Activated naive CD4-positive, alpha-beta T cell (primary cell): ENCODE measurements at places on chromosomes 6 and 20.
A peak's percentile ranks its signal among the peaks of the same experiment; 100 is the strongest.

GRCh38 chr20:52913650-52914387, 58.3 kb upstream of the TSHZ2 start:
- no peak for DNase-seq

DNA sequence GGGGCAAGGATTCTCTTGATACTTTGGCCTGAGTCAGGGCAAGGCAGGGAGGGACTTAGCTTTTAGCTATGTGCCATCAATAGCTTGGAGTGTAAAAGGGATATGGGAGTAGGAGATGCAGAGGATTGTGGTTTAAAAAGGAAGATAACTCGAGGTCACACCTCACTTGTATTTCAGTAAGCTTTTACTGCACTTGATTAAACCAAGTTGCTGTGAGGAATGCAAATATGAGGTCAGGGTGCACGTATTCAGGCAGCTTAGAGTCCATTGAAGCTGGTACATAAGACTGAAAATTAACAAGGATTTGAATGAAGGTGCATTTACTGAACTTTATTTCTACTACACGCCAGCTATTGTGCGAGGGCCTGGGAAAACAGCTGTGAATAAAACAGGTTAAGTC, 32.1 kb downstream of the DSTN start:
- no peak for DNase-seq

DNA sequence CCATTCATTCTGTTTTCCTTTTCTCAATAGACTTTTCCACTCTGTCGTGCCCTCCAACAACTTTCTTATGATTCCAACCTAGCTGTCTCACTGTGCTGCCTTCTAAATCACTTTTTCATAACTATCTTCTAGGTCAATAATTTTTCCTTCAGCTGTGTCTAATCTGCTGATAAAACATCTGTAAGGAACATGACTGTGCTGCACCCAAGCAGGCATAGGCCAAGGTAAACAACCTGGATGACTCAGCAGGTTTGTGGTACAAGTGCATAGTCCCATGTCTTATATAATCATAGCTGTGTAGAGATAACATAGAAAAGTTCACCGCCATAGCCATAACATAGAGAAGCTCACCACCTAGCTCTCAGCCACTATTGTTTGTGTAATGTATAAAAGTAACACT, 332.3 kb downstream of the PLCB1 start:
- no peak for DNase-seq

DNA sequence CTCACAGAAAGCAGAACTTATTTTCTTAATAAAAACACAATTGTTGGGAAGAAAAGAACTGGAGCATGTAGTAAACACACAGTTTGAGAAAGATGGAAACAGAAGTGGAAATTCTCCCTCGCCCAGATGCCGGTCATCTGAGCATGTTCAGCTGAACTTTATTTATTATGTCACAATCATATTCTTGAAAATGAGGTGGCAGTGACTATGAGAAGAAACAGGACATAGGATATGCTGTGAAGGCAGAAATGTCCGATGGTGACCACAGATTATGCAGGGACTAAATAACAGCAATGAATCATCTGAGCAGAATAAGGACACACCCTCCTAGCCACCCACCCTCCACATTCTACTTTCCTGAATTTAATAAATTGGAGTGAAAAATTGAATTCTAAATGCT, 425.3 kb upstream of the NOX3 start:
- no peak for DNase-seq

- DNase-seq, result no peak
These were observed 148.6 kb upstream of the MAN1A1 start for GRCh38 chr6:119497988-119498727.

DNA sequence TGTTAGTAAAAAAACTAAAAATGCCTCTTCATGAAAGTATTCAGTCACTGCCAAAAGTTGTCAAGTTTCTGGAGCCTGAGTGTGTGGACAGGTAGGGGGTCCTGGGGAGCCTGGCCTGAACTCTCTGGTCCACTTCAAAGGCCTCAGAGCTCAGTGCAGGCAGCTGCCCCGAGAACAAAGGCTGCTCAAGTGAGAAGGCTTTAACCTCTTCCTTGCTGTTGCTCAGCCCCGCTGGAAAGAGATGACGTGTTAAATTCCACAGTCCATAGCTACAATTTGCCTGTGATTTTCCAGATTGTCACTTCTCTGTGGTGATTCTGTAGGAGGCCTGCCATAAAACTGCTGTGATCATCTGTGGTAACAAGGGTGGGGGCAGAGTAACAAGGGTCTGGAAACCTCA, 96.9 kb downstream of the FAM120B start:
- no peak for DNase-seq

- DNase-seq, result no peak
These were observed 1.9 kb downstream of the PPP1R3D start for GRCh38 chr20:59938221-59938620.

DNA sequence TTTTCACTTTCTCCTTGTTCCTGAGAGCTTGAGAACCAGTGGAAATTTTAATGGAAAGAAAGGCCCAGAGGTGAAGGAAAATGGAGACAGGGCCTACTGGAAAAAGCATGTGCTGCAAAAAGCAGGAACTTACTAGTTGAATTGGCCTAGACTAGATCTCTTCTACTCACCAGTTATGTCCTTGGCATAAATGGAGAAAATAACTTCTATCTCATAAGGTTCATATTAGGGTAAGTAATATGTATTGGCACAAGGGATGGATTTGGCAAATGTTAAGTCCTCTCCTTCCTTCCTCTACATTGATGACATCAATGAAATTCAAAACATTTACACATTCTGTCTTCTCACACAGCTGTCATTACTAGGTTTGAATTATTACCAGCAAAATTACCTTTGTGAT, 74.0 kb downstream of the NDUFAF5 start:
- DNase-seq, result no peak

- DNase-seq, result no peak
These were observed 47.1 kb upstream of the PMEPA1 start for GRCh38 chr20:57756921-57757320.

GRCh38 chr20:25389858-25390537, 637 bp downstream of the ABHD12 start:
- no peak for DNase-seq

GRCh38 chr6:79065232-79065631, 12.8 kb downstream of the PHIP start:
- no peak for DNase-seq

DNA sequence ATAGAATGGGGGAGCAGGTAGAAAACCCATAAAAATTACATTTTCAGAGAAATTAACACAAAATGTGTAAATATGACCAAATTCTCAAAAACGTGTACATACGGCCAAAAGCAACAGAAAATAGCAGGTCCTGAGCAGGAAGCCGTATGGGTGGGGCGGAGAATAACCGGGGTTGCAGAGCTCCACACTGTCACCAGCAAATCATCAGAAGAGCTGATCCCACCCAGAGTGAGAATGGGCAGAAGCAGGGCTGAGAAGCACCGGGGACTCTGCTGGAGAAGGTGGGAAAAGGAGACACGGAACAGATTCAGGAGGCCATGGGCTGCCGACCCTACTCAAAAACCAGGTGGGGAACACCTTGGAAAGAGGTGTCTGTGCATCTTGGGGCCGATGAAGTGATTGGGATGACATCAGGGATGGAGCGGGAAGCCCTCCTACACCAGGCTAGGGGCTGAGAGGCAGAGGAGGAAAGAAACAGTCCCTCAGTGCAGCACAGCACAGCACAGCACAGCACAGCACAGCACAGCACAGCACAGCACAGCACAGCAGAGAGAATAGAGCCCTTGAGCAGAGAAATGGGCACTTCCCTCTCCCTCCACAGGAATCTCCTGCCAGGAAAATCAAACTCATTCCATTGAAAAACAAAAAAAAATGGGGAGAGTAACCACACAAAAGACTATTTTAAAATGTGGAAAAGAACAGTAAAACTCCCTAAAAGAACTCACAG, 22.3 kb downstream of the STX7 start:
- DNase-seq, result no peak

- DNase-seq, result no peak
These were observed 137.5 kb upstream of the AGPAT4 start for GRCh38 chr6:161411265-161411944.

DNA sequence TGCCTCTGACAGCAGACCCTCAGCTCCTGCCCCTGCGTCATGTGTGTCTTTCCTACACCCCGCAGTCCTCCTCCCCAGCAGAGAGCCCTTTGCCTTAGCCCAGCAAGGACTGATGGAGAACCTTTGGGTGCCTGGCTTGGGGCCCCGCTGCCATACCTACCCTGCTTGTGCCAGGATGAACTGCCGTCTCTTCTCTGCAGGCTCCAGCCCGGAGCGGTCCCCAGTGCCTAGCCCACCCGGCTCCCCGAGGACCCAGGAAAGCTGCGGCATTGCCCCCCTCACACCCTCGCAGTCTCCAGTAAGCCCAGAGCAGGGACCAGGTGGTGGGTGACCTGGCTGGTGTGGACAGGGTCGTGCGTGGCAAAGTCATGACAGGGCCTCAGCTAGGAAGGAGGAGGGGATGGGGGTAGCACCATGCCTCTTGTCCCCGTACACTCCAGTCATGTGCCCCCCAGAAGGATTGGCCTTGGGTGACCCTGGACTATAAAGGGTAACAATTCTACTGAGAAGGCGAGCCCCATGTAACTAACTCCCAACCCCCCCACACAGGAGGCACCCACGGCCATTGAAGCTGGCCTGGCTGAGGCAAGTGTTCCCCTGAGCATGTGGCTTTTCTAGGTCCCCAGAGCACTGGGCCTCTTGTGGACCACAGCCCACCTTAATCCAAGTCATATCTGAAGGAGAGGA, 8.3 kb downstream of the HSPA12B start:
- DNase-seq, result no peak

DNA sequence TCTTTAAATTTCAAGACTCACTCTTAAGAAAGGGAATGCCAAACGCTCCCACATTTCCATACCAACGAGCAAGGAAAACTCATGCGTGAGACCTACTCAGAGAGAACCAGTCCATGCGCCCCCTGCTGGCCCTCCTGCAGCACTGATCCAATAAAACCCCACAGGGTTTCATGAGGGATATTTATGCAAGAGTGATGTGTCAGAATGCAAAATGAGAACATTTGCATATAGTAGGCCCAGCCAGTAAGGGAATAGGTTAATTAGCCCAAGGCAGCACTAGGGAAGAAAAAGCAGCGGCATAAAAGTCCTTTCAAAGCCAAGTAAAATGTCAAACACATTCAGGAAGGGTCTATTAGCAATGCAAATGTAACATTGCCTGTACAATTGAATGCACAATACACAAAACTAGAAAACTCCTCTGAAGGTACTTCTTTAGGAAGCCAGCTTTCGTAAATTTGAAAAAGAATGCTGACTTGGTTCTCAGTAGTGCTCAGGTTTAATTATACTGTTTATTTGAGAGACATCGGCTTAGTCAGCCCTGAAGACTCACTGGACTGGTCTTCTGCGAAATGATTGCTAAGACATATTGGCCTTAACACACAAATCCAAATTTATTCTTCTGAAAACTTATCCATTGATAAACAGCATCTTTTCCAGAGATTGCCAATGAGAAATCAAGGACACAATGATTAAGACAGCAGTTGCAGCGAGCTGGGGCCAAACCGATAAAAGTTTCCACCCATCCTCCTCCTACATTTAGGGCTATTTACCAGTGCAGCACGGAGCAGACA, 93.2 kb downstream of the GMPR start:
- DNase-seq, result peak; percentile 55

GRCh38 chr6:15574486-15574885, 88.3 kb downstream of the DTNBP1 start:
- no peak for DNase-seq

- no peak for DNase-seq
These were observed 231.5 kb upstream of the ID4 start for GRCh38 chr6:19605624-19606023.

- DNase-seq, result peak; percentile 36
These were observed 129.9 kb downstream of the LPA start for GRCh38 chr6:160534050-160534696.

GRCh38 chr6:31680226-31681134, at the start of gene LY6G5C:
Gene LY6G5C (minus strand): TSS chr6:31681067. CDS start chr6:31680373, 694 bp downstream.
- peak; percentile 23 for DNase-seq

GRCh38 chr20:42744756-42745465, 444.8 kb downstream of the PTPRT start:
- DNase-seq, result no peak

DNA sequence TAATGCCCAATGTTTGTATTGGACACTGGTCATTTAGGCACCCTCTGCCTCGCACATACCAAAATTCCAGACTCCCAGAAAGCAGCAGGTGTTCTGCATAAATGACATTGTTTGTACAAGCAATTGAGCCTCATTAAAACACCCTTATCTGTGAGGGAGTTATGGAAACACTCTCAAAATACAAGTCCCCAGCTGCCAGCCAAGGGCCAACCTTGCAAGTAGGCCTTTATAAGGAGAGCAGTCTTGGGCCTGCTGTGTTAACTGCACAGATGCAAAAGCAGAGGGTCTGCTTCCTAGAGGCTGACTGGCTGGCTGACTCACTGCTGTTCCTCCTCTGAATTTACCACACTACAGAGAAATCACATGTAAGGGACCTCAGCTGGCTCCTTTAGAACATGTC, 150.4 kb upstream of the HMGN3 start:
- no peak for DNase-seq

DNA sequence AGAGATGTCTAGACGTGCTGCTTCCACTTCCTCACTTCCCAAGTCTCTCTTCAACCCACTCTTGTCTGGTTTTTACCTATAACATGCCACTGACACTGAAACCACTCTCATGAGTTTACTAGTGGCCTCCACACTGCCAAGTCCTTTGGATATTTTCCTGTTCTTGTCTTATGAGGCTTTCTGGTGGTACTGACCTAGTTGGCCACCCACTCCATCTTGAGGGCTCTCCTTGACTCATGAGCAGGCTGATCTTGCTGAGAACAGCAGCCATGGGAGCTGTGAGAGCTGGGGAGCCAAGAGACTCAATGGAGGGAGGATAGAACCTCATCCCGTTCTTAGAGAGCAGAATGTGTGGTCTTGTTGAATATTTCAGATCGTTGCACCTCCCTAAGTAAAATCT, 283.4 kb upstream of the PRDM1 start:
- no peak for DNase-seq

DNA sequence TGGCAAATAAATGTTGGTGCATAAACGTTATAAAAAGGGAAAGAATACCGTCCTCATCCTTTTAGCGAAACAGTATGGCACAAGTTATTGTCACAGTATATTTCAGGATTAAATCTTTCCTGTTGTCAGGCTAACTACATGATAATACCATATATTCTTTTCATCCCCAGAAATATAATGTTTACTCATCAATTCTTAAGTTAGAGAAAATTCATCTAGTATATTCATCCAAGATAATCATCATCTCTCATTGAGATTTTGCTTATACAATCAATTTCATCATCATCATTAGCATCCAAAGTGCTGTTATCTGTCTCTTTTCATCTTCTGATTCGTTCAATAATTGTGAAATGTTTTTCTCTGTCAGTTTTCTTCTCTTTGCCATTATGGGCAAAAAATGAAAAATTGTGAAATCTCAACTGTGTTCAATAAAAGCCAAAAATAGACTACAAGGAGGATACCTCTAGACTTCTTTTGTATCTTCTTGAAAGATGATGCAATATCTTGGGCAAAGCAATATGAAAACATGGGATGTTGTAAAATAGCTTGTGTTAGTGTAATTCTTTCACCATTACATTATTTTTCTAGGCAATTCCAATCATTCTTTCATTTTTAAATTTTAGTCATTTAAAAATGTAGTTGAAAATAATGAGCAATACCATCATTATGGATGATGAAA, 2.6 kb downstream of the SPACA1 start:
- no peak for DNase-seq
